ENCODE measurements at places on chromosomes 1 and 21. TPM values are rescaled to one million over a fixed set of nuclear protein-coding genes. Genes with fewer than 3 reads are reported as not detected.

The AMPD1 gene
- polyA plus RNA-seq = not detected

The CHRM3 gene
- polyA plus RNA-seq = 0.12 TPM

The CCDC185 gene
- polyA plus RNA-seq = not detected

DNA sequence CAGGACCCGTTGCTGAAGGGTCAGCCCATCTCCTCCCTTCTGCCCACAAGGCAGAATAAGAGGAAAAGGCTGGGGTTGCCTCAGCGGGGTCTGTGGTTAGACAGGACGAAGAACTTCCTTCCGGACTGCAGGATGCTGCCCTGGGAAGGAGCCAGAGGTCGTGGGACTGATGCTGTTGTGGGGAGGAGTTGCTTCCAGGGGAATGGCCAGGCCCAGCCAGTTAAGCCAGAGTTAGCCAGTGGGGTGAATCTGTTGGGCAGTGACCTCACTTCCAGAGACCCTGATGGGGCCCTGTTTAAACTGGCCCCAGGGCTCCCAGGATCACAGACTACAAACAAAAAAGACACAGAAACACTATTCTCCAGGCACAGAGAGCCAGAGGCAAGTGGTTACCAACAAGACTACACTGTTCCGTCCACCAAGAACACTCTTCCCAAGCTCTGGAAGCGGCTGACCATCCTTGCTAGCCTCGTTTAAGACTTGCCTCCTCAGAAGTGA lies 13.0 kb downstream of the FAM229A start:
- DNase-seq = no peak

All from mammary epithelial cell (primary cell).